ENCODE measurements at places on chromosomes 7 and 10.

DNA sequence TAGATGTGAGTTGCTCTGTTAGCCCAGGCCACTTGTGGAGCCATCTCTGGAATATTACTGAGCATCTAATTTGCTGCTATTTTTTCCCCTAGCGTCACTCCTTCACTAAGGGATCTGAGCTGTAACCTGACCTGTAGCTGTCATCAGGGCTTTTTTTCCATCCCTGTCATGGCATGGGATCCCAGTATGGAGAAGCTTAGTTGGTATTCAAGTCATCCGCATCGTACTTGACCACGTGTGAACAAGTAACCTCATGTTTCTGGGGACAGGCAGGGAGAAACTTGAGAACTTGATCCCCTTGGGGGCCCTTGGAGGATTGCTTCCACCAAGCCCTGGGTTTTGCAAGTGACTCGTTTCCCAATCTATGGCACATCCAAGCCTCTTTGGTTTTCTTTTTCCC lies 474.4 kb upstream of the GALNT17 start:
- no peak for DNase-seq

- no peak for DNase-seq
Measured at GRCh38 chr7:75718390-75719031, 20.2 kb downstream of the HIP1 start.

DNA sequence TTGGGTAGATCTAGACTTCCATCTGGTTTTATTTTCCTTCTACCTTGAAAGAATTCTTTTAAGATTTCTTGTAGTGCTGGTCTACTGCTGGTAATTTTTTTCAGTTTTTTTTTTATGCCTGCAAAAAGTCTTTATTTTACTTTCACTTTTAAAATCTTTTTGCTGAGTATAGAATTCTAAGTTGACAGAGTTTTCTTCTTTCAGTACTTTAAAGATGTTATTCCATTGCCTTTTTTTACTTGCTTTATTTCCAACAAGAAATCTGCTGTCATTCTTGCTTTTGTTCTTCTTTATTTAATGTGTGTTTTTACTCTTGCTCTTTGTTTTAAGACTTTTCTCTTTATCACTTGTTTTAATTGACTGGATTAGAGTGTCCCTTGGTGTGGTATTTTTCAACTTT lies 36.1 kb upstream of the HECTD2 start:
- no peak for DNase-seq

- DNase-seq = no peak
Measured at GRCh38 chr7:46886669-46887374, 695.1 kb downstream of the TNS3 start.

DNA sequence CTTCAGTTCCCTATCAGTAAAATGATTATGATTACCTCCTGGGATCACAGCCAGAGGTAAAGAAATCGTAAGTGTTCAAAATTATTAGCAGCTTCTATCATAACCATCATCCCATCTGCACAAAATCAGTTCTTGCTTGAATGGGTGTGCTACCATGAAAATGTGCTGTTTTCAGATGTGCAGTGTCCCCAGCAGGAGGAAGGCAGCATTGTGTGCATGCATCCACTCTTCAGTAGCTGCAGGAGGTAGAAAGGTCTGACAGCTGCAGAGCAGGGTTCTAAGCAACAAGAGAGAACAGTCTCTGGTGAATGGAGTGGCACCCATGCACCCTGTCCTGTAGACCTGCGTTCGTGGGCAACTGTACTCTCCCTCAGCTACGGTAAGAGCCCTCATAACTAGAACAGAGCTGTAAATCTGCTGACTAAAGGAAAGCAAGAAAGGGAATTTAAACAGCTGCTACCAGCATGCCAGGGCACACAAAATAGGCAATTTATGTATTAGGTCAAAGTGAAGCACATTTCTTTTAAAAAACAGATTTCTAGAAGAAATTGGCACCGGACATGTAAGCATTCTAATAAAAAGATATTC lies 21.2 kb downstream of the VSTM2A start:
- no peak for DNase-seq

- peak; percentile 43 for DNase-seq
Measured at GRCh38 chr7:45921699-45922519, 837 bp upstream of the IGFBP3 start.

- no peak for DNase-seq
Measured at GRCh38 chr10:44659320-44659719, 251.8 kb upstream of the TMEM72 start.

GRCh38 chr7:2402687-2403013 lies 761 bp upstream of the CHST12 start:
- no peak for DNase-seq

DNA sequence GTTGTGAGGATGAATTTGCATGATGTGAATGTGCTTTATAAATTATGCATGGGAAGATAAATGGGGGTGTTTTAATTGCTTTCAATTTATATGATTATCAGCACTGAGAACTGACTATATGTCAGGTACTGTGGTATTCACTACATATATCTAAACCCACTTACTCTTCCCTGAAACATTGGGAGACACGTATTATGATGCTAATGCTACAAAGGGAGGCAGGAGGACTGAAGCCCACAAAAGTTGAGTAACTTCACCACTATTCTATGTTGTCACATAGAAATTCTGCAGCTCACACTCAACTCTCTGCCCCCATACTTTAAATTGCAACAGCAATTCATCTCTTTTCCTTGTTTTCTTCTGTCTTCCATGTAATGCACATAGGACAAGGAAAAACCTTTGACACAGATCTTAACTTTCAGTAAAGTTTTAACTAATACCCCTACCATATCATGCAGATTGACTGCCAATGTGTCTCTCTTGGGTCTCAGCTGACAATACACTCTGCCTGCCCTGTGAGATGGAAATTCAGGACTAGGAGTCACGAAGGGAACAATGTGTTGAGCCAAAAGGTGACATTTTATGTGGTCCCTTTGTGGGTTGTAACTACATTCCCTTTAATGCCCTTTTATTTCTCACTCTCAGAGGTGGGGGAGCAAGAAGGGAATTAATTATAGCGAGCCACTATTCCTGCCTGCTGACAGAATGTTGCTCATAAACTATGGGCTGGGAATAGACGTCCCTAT lies 691.0 kb upstream of the SORCS1 start:
- DNase-seq = no peak

DNA sequence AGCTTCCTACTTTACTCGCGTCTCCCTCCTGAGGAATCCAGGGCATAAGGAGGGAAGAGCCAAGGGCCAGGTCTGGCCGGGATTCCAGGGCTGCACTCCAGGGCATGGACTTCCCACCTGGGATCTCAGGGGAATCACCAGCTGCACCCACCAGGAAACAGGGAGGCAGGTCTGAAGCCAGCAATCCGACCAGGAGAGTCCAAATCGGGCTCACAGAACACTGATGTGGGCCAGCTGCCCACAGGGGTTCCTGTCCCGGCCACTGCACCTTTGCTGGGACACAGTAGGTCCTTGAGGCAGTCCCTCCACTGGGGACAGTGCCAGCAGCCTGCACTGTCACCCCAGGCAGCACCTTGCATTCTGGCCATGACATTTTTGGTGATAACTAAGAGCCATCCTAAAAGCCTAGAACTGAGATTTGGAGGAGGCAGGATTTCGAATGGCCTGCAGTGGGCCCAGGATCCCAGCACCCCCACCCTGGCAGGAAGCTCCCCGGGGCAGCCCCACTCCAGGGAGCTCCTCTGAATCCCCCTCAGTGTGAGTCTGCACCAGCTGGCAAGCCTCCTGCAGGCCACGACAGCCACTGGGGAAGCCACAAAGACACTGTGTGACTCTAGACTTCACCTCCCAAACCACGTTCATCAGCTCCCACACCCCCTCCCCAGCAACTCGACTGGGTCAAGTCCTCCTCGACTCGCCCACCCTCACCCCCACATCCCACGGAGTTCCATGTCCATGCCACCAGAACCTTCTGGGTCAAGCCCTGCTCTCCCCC lies 71.5 kb upstream of the PPP2R2D start:
- no peak for DNase-seq

DNA sequence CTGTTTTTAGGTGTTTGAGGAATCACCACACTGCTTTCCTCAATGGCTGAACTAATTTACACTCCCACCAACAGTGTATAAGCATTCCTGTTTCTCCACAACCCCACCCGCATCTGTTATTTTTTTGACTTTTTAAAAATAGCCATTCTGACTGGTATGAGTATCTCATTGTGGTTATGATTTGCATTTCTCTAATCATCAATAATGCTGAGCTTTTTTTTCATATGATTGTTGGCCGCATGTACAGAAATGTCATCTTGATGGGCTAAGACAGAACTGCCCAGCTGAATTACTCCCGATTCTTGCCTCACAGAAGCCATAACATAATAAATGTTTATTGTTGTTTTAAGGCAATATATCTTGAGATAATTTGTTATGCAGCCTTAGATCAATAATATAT lies 93.1 kb upstream of the DKK1 start:
- DNase-seq = no peak

DNA sequence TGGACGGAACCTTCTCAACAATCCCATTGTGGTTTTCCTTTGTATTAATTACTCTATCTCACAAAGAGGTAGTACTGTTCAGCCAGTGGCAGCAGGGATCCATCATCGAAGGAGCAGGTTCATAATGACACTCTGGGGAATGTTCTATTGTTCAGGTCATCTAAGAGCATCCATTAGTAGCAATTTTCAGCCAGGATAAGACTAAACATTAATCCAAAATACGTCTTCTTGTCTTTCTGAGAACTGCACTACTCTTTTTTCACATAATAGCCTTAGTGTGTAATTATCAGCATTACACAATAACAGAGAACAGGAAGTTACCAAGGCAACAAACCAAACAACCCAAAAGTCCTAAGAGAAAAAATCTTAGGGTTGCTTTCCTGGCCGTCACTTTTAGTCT lies 259.5 kb upstream of the VWC2 start:
- DNase-seq = no peak

DNA sequence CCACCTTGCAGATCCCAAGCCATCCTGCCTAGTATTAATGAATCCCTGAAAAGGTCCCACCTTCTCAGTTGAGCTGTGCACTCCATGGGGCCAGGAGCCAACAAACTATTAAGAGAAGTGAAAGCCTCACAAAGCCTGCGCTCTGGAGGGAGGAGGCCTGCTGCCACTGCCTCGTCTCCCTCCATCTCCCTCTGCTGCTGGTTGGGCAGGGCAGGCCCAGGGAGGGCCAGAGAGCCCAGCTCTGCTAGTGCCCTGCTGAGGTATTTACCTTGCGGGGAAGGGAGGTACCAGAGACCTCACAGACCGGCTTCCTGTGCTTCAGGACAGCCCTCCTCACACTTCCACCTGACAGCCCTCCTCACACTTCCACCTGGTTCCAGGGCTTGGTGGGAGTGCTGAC lies 171.5 kb downstream of the SH3PXD2A start:
- DNase-seq = no peak

- DNase-seq = no peak
Measured at GRCh38 chr7:114419441-114420272, 5.0 kb downstream of the FOXP2 start.

DNA sequence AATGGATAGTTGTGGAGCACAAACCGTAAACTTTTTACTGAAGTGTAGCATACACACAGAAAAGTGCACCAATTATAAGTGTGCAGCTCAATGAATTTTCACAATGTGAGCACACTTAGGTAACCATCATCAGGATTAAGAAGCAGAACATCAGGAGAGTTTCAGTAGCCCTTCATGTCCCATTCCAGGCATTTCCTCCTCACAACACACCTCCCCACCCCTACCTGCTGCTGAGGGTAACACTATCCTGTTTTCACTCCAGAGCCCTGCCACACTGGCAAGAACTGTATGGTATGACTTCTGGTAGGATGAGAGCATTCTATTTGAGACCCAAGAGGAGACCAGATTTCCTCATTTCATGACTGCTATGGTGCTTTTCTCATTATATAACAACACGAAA lies 166.5 kb downstream of the PPP1R3A start:
- no peak for DNase-seq

DNA sequence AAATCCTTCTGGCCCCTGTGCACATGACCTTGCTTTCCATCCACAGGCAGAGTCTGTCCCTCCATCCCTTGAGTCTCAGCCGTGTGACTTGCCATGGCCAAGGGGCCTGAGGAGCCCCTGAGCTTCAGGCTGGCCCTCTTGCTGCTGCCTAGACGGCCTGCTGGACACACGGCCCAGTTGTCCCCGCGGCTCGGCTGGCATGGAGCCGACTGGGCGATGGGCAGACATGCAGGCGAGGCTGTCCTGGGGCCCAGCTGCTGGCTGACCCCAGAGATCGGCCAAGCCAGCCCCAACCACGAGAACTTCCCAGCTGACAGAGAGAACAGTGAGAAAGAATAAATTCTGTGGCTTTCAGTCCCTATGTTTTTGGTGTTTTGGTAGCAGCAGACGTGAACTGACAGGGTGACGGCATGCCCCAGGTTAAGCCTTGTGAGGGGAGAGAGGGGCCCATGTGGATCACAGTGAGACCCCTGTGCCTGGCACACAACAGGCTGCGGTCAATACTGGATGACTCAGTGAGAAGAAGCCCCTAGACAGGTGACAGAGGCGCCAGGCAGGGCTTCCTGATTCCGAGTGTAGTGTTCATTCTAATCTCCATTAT lies 11.7 kb downstream of the PRKAG2 start:
- DNase-seq = no peak

- DNase-seq = no peak
Measured at GRCh38 chr7:149458235-149458634, 2.6 kb downstream of the ZNF777 start.

DNA sequence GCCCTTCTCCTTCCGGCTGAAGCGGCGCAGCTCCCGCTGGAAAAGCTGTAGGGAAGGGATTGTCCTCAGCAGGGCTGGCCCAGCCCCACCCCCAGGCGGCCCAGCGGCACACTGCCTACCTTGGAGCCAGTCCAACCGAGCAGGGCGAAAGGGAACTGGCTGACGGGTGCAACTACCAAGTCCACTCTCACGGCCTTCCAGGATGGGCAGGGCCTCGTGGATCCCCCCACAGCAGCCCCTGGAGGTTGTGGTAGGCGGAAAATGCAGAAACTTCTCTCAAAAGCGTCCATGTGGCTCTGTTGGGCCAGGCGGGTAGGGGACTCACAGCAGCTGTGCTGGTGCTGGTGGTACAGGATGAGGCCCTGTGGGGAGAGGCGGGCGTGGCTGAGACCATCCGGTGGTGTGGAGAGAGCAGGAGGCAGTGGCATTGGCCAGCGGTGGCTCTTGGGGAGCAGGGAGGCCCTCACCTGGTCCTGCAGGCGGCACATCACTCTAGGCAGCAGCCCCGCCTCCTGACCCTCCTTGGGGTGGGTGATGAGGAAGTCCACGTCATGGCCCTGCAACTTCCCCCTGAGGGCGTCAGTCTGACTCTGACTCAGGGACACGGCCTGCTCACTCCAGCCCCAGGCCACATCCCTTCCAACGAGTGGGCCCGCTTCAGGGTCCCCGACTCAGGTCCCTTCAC lies 8.4 kb upstream of the PGAM2 start:
- peak; percentile 55 for DNase-seq

GRCh38 chr7:86644282-86645224 lies 844 bp downstream of the GRM3 start:
- DNase-seq = no peak
